Activated T-cell treated with anti-CD3 and anti-CD28 coated beads for 4 hours (primary cell): ENCODE measurements at places on chromosomes 12 and 14.

DNA sequence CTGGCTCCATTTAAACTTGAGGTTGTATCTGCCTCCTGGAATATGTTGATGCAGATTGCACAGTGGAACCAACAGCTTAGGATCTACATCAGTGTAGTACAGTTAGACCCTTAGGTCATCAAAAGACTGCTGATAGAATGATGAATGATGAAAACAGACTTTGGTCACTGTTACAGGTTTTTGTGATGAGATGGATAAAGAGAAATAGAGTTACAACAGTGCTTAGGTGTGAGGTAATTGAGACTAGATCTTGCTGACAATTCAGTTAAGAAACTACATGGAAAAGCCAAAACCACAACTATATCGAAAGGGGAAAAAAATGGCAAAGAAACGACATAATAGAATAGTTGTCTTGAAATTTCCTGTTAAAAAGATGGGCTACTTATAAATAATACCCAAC, 145.7 kb upstream of the LMNTD1 start:
- DNase-seq: no peak

DNA sequence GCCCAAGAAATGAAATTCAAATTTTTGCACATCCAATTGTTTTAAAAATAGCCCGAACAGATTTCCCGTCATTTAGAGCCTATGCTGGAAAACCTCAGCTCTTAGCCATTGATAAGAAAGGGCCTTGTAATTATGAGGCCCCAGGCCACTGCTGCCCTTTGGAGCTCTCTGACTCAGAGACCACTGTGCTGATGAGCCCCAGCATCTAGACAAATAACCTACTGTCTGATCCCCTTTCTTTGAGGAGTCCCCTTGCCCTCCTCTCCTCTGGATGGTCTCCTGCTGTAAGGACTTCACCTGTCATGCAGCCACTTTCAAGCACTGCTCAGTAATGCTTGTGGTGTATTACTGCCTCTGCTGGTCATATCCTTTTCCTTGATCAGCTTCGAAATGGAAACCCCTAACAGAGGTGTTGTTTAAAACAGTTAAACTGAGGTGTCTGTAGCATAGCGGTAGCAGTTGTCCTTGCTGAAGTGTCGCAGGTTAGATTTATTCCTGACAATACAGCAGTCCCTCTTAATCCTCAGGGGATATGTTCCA, 159.9 kb upstream of the SRRM4 start:
- no peak for DNase-seq

DNA sequence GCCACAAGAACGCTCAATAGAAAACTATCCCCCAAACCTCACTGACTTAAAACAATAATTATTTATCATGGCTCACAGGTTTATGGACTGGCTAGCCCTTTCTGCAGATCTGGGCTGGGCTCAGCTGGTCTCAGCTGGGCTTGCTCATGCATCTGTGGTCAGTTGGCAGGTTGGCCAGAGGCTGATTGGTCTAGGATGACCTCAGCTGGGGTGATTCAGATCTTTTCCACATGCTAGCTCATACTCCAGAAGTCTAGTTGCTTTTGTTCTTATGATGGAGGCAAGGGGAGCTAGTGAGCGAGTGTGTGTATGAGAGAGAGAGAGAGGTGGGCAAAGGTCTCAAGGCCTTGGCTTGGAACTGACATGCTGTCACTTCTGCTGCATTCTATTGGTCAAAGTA, 181.2 kb upstream of the NRXN3 start:
- no peak for DNase-seq

GRCh38 chr14:104442631-104443390, 136.8 kb upstream of the C14orf180 start:
- DNase-seq: no peak

- no peak for DNase-seq
These were observed 977 bp downstream of the HEATR5A start for GRCh38 chr14:31419179-31419966.

- no peak for DNase-seq
These were observed 310.2 kb downstream of the APAF1 start for GRCh38 chr12:98955284-98955683.

DNA sequence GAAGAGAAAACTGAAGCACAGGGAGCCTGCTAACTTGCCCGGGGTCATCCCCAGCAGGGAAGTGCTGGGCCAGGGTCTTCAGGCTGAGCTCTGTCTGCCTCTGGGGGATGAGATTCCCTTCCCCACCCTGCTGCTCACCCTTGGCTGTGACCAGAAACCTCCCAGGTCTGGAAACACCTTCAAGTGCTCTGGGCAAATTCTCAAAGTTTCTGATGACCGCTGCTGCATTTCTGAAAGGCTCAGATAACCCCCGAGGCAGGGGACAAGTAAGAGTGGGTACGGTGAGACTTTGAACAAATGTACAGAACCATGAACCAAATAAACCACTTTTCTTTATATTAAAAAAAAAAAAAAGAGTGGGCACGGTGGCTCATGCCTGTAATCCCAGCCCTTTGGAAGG, 41.3 kb downstream of the LTBP2 start:
- DNase-seq: no peak

DNA sequence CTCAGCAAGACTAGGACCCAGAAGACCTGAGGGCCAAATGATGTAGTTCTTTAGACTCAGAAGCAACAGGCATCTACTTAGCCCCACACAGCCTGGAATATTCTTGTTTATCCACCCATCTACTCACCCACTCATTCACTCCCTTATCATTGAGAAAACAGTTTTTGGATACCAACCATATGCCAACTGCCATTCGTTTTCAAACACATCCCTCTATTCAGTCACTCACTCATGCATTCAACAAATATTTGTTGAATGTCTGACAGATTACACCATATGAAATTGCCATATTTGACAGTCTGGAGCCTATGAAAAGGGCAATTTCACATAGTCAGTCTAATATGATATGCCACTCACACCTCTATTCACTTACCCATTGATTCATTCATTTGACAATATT, 103.2 kb downstream of the NT5DC3 start:
- DNase-seq: no peak

GRCh38 chr14:69328765-69329164, 68.8 kb downstream of the GALNT16 start:
- no peak for DNase-seq

DNA sequence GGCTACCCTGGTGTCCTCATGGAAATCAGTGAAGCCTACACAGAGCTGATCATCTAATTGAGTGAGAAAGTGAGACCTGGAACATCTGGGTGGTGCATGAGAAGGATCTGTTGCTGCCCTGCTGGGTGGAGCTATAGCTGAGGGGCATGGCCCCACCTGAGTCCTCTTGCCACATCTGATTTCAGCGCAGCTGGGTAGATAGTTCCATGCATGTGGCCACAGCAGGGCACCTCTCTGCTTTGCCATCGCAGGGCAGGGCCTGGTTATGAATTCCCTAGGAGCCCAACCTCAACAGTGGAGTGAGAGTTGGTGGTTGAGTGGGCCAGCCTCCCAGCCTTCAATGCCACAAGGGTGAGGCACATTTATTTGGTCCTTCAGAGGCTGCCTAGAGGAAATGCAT, 407.8 kb downstream of the BCL11B start:
- no peak for DNase-seq

DNA sequence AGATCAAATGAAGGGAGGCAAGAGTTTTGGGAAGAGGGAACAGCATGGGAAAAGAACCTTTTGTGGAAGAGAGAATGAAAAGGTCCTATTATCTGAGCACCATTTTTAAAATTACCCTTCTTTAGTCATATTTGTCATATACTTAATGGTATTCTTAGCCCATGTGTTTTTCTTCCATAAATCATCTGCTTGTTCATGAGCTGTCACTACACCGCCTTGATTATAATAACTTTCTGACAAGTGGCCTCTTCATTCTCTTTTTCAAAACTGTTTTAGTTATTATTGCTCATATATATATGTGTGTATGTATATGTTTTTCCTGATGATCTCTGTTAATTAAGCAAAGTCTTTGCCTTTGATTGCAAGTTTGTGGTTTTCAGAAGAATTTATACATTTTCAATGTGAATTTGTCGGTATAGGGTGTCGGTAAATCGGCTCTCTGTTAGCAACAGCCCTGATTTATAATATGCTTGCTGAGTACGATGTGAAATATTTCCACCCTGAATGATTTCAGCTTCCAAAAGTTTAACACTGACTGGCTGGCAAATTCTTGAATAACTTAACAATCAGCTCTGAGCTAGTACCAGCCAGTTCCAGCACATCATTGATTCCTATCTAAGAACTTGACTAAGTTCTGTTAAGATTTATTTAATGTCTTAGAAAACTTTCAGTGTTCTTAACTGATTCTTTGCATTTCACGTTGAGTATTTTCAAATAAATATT, 49.2 kb downstream of the GUCY2C start:
- no peak for DNase-seq

- no peak for DNase-seq
These were observed 3.3 kb downstream of the DCAF5 start for GRCh38 chr14:69149461-69150244.

GRCh38 chr12:94545935-94546771, 86.5 kb upstream of the CEP83 start:
- no peak for DNase-seq

GRCh38 chr12:29510591-29511185, 13.2 kb upstream of the OVCH1 start:
- no peak for DNase-seq

- no peak for DNase-seq
These were observed 582.5 kb upstream of the MGAT4C start for GRCh38 chr12:86838711-86839110.

DNA sequence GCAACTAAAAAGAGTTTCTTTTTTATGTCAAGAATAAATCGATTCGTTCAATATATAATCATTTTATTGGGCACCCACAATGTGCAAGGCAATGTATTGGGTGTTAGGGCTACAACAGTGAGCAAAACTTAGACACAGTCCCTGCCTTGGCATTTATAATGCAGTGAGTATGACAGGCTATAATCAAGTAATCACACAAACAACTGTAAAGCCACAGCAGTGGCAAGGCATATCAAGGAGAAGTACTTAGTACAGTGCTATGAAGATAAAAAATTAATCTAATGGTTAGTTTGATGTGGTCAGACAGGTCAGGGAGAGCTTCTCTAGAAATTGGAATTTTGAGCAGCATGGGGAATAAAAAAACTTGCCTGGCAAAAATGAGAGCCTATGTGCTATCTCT, 39.5 kb upstream of the OTOGL start:
- no peak for DNase-seq

DNA sequence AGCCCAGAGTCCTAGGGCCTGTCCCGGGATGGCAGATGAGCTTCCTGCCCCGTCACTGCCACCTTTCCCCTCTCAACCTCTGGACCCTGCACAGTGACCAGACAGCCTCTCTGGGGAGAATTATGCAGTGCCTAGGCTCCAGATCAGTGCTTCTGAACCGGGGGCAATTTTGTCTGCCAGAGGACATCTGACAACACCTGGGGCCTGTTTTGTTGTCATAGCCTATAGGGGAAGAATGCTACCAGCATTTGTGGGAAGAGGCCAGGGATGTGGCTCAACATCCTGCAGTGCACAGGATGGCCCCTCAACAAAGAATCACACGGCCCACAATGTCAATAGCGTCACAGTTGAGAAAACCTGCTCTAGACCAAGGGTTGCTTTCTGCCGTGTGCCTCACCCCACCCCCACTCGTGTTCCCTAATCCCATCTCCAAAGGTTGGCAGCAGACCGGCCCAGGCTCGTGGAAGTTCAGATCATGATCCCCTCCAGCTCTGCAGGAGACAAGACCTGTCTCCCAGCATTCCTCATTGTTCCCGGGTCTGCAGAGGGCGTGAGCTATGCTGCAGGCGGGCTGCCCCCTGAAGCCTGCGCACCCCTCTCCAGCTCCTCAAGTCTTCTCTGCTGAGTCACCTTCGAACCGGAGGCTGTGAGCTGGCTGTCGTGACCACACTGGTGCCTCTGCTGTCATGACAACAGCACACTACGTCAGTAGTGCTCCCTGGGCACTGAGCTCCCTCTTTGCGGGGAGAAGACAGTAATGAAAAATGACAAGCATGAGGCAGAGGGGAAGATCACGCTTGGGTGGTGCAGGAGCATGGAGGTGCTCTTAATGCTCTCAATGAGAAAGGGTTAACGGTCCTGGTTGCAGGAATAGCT, 2.0 kb upstream of the GAPDH start:
- DNase-seq: peak; percentile 78

DNA sequence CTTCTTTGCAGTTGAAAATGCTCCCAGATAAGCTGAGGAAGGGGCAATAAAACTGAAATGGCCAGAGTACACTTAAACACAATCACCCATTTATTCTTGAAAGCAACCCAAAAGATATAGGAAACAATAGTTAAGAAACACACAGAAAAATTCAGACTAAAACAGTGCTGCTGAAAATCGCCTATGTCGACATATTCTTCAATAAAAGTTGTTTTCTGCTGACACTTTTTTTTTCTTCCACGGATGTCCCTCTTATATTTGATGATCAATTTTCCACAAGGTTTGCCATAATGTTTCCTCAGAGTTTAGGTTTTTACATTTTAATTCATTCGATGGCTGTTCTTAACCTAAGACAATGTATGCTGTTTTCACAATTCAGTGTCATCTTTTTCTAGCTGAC, 74.2 kb downstream of the TPH2 start:
- no peak for DNase-seq

DNA sequence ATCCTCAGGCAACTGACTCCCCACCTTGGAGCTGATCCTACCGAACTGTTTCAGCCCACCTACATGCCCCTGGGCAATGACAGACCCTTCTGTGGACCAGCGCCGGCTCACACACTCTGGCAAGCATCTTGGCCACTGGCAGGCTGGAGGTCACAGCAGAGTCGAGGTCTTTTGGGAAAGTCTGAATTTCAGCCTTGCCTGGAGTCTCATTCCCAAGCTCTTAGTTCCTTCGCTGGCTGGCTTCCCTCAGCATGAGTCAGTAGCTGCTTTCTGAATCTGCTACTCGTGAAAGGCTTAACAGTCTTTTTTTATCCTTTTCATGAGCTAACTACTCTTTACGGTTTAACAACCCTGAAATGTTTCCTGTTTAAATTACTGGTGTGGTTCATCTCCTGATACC, 44.5 kb downstream of the ASCL4 start:
- no peak for DNase-seq

DNA sequence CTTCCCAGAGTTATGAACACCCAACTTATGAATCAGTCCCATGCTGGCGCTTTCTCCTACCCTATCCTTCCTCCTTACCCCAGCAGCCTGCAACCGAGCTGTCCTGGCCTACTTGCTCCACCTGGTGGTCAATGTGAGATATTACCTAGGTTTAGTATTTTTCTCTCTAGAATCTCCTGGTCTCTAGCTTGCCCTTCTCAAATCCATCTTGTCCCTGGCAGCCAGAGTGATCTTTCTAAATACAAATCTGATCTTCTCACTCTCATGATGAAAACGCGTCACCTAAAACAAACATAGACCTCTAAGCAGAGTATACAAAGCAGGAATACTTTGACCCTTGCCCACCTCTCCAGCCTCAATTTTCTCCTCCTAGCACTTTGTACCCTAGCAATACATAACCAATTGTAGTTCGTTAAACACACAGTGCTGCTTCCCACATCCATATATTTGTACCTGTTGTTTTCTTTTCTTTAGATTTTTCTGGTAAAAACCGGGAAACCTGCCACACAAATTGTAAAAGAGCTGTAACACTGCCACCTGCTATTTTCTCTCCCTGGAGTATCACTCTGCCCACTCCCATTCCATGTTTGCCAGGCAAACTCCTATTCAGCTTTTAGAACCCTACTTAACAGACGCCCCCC, 20.0 kb upstream of the TCP11L2 start:
- DNase-seq: peak; percentile 27

GRCh38 chr12:7113389-7113871, 4.4 kb upstream of the C1RL start:
- peak; percentile 38 for DNase-seq
